ENCODE measurements at places on chromosomes 16 and 17.

DNA sequence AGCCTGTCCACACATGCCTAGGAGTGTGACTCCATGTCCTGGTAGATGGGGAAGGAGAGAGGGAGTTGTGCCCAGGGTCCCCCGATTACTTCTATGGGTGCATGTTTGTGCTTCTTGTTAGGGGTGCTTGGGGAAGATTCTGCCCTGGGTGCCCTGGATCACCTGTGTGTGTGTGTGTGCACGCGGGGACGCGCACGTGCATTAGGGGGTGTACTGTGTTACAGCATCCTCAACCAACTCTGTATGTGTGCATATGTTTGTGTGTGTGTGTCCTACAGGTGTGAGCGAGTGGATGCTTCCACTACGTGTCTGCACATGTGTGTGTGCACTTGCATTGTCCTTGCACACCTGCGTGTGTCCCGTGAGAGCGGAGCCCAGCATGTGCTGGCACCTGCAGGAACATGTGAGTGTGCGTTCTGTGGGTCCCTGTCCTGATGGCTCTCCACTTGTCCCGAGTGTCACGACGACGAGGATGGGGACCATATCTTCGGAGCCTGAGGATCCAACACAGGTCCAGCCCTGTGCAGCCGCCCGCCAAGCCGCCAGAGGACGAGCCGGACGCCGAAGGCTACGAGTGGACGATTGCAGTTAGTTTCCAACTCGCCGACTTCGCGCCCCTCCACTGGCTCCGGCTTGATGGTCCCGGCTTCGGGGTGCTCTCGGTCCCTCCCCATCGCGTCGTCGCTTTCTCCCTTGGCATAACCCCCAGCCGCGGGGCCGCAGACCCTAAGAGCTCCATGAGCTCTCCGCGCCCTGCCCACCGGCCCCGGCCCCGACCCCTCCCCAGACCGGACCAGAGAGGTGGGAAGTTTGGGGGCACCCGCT, 6.0 kb upstream of the TBC1D3B start:
- no peak for DNase-seq

DNA sequence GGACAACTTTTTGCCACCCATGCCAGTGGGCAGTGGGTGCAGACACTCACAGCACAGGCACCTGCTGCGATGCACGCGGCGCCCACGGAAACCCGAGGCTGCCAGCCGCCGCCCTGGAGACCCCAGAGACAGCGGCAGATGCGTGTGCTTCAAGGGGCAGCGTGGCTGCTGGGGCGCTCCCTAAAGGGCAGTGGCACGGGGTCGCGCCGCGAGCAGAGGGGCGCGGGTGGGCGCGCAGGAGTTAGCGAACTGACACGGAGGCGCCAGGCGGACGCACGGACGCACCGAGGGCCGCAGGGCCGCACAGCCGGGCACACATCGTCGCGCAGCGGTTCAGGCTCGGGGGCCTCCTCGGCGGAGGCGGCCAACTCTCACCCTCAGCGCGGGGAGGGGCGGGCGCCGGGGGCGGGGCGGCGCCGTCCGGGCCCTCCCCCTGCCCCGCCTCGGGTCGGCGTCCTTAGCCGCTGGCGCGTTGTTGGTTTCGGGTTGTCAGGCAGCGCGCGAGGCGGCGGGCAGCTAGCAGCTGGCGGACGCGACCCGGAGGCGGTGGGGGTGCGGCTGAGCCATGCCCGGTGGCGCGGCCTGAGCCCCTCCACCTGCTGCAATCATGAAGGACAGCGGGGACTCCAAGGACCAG, at the start of gene KIF19:
Gene KIF19 (plus strand): TSS at position 484 of the 637 bp plus-strand sequence. CDS start 124 bp downstream, at position 608.
- DNase-seq = no peak

- no peak for DNase-seq
Observed at GRCh38 chr17:79840269-79840988, 1.2 kb upstream of the CBX4 start.

DNA sequence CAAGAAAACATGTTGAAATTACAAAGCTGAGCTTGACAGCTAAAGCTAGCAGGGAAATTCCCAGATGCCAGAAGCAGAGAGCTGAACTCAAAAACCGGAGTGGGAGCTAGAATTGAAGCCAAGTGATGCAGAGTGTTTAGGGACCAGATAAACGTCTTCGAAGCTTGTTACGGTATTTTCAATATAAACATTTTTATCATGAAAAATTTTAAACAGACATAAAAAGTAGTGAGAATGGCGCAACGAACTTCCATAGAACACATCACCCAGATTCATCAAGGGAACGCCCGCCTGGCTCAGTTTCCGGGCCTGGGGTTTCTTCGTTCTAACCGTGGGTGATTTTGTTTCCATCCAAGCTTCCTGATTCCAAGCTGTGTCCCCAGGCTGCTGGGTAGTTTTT, 18.1 kb downstream of the SPNS2 start:
- DNase-seq = no peak

DNA sequence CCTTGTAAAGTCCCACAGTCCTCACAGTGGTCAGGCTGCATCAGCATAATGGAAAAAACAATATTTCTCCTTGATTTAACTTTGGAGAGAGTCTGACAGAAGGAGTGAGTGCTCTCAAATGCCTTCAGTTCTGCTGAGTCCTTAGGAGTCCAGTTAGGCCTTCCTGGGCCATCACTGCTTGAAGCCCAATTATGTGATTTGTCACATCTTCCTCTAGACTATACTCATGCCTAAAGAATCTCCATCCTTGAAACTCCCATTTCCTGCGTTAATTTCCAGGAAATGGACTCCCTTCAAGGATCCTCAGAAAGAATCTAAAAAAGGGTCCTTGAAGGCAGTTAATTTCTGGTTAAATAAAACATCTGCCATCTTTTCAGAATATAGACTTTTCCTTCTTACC, 52.8 kb downstream of the SLFN5 start:
- DNase-seq = no peak

- no peak for DNase-seq
Observed at GRCh38 chr17:881778-882177, 97.8 kb downstream of the NXN start.

DNA sequence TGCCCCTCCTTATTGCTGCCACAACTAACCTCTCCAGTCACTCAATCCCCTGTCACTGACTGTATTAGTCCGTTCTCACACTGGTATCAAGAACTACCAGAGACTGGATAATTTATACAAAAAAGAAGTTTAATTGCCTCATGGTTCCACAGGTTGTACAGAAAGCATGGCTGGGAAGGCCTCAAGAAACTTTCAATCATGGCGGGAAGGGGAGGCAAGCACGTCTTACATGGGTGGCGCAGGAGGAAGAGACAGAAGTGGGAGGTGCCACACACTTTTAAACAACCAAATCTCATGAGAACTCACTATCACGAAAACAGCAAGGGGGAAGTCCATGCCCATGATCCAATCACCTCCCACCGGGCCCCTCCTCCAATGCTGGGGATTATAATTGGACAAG, 86.0 kb upstream of the BCAR1 start:
- no peak for DNase-seq

DNA sequence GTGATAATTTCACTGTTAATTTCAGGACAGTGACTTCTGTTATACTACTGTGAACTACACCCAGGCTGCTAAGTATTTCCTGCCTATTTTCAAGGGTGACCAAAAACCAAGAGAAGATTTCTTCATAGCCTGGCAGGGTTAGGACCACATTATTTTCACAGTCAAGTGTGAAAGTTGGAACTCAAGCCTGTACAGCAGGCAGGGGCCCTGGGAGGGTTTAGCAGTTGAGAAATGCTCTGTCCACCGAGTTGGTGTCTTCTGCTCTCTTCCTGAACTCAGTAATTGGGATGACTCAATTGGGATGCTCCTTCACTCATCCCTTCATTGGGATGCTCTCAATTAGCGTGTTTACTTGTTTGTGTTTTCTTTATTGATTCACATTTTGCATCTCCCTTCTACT, 347.3 kb upstream of the CDH11 start:
- DNase-seq = no peak

DNA sequence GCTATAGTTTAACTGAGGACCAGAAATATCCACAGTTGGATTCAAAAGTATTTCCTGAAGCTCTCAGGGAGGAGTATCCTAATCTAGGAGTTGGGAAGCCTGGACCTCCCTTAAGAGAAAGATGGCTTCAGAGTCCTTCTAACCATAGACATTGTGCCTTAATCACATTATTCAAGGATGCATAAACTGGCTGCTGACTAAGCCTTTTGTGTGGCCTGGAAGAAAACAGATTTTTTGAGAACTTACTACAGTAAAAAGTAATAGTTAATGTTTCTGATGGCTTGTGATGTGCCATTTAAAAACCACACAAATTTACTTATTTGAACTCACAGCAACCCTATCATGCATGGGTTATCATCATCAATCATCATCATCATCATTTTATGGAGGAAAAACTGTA, 126.2 kb upstream of the RPL38 start:
- no peak for DNase-seq

- no peak for DNase-seq
Observed at GRCh38 chr17:40307740-40308239, 1.2 kb upstream of the RARA start.

GRCh38 chr17:60577147-60577915, 22.7 kb upstream of the PPM1D start:
- no peak for DNase-seq

DNA sequence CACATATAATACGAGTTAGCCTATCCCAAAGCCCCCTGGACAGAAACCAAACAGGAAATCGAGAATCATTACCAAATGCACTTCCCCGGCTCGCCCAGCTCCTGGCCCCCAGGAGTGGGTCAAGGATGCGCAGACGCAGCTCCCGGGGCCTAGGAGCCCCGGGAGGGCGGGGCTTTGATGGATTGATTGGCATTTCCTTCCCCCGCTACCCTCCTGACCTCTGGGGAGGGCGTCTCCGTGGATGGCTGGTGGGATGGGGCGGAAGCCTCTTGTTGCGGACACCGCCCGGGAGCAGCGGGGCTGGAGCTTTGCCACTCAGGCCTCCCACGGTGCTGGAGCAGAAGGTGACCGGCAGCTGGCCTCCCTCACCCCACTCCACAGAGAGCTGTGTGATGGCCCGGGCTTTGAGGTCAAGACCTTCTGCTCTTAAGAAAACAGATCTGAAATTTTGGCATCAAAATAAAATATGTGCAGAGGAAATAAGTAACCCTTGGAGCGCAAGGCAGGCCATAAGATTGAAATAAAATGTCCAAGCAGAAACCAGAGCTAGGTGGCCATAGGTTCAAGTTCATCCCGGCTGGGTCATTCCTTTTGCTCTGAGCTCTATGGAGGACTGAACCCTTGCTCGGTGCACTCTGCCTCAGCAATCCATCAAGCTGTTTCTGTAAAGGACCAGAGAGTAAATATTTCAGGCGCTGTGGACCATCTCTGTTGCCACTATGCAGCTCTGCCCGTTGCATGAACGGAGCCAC, 262.3 kb downstream of the SOX9 start:
- no peak for DNase-seq

- no peak for DNase-seq
Observed at GRCh38 chr17:72397687-72398086, 276.9 kb downstream of the SOX9 start.

- DNase-seq = no peak
Observed at GRCh38 chr17:33686171-33686570, 393.1 kb upstream of the ASIC2 start.

DNA sequence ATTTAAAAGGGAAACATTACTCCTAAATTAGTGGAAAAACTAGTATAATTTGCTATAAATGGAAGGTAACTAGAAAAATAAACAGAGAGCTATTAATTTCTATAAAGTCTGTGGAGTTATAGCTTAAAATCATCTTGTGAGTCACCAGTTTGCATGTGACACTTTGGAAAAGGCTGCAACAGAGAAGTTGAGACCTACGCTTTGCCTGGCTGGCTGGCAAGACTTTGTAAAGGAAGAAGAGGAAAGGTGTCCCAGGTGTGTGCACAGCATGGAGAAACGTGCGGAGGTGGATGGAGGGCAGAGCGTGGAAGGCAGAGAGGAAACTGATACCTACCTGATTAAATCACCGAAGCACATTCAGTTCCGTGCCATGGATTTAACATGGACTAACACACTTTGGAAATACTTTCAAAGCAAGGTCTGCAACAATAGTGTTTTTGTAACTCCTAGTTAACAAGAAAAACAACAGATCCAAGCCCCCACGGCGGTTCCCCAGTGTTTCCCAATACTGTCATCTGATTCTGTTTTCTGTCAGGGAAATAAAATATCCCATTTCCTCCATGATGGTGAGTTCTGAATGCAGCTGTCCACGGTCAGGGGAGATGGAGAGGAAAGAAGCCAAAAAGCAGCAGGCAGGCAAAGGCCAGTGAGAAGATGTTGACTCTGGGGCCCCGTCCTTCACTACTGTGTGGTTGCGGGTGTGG, 134.8 kb downstream of the XYLT1 start:
- DNase-seq = no peak

- no peak for DNase-seq
Observed at GRCh38 chr17:48335858-48336500, 94.0 kb downstream of the SKAP1 start.
